Activated CD4-positive, alpha-beta T cell treated with anti-CD3 and anti-CD28 coated beads, Interleukin-2, amount 10 ng/mL, durations not matched to agents 24 days and 14 days (primary cell): ENCODE measurements at places on chromosomes 7 and 10.

DNA sequence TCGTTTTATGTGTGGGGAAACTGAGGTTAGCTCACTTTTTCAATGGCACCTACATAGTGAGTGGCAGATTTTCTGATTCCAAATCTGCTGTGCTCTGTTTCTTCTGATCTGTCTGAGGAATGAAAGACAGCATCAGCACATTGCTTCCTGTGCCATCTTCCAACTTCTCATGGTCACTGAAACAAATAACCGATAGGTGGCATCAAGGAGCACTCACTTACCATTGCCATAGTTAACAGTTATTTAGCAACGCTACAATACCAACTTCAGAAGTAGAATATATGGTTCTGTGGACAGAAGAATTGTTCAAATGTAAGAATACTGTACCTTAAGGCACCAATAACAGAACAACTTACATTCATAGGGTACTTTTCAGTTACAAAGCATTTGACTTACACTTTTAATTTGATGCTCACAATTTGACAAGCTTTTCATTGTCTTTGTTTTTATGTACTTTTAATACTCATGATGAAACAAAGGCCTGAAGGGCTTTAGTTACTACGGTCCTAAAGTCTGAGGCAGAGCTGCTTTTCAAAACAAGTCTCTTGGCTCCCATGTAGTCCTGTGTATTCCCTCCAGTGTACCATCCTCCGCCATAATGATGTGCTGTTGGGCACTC is 228.9 kb upstream of the TCF7L2 start:
- DNase-seq, result peak; percentile 65

- no peak for DNase-seq
These were observed 7.9 kb upstream of the RALA start for GRCh38 chr7:39615350-39615975.

- no peak for DNase-seq
These were observed 190.8 kb downstream of the CCSER2 start for GRCh38 chr10:84519235-84519634.

GRCh38 chr7:116097365-116098009 is 66.9 kb upstream of the TFEC start:
- no peak for DNase-seq

DNA sequence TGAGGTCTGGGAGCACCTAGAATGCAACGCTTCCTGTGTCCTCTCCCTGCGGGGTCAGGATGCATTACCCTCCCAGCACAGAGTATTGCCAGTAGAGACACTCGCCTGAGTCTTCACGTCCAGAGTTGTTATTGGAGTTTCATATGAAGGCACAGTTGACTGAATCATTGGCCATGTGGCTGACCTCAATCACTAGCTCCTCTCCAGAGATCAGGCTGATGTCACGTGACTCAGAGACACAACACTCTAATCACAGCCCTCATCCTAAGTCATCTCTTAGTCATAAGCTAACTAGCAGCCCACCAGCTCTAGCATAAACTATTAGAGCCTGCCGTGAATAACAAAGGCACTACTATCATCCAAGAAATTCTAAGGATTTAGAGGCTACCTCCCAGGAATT is 107.8 kb downstream of the HECW1 start:
- DNase-seq, result no peak

DNA sequence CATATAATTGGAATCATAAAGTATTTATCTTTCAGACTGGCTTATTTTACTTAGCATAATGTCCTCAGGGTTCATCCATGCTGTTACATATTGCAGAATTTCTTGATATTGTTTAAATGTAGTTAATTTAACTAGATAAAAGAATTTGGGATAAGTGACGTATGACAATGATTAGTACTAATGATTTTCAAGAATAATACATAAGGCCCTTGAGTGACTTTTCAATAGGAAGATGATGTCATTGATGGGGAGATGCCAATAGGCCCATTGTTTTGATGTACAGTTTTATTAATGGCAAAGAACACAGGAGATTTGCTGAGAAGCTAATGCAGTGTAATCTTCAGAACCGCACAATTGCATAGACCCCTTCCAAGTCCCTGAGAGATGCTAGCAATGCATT is 537.4 kb upstream of the PHF14 start:
- no peak for DNase-seq

GRCh38 chr7:80981405-80981804 is 62.6 kb upstream of the SEMA3C start:
- no peak for DNase-seq

- no peak for DNase-seq
These were observed 58.5 kb downstream of the BEND7 start for GRCh38 chr10:13470270-13470669.

DNA sequence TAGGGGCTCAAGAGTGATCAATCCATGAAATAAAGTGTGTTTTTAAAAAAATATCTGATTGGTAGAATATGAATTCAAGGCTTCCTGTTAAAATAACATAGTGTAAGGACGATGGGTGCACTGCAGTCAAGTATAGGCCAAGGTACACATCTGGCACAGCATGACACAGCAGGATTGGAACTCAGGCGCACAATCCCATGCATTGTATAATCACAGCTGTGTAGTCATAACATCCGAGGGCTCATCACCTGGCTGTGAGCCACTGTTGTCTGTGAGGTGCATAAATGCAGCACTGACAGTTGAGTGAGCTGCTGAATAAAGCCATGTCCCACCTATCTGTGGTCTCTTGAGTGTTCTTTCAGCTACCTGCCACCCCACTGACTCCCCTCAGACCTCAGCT is 142.3 kb upstream of the HPS1 start:
- DNase-seq, result no peak

DNA sequence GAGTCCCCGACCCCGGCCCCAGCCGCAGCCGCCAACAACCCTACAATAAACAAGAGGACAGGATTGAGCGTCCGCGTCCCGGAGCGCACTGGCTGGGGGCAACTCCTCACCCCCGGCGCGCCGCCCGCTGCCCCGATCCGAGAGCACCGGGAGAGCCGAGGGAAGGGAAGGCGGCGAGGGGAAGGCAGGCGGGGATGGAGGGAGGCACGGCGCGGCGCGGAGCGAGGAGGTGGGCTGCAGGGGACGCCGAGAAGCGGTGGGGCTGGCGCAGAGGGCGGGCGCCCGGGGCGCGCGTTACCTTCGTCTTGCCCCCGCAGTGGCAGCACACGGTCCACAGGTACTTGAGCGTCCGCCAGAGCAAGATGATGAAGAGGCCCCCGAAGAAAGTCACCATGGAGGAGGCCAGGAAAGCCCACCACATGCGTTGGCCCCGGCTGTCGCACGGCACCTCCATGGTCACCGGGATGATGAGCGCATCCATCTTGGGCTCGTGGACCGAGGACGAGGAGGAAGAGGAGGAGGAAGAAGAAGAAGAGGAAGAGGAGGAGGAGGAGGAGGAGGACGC is 559 bp downstream of the KCNMA1 start:
- DNase-seq, result no peak

GRCh38 chr10:33416209-33416608 is 81.7 kb upstream of the NRP1 start:
- DNase-seq, result no peak

GRCh38 chr7:25672496-25672895 is 444.2 kb upstream of the NPVF start:
- DNase-seq, result no peak

GRCh38 chr10:61626209-61626608 is 36.5 kb upstream of the CABCOCO1 start:
- no peak for DNase-seq

DNA sequence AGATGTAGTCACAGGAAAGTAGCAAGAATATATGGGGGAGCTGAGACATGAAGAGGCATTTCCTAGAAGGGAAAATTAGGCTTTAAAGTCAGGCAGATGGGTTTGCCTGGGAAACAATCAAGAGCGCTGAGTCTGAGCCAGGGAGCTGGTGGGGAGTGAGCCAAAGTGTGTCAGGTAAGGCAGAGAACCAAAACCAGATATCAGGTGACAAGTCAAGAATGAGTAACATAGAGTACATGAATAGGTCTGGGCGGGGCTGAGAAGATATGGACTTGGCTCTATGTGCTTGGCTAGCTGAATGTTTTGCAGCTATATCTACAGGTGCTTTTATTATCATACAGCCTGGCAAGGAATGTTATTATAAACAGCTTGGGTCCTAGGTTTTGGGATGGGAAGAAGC is 49.3 kb downstream of the GPR141 start:
- DNase-seq, result no peak

- DNase-seq, result no peak
These were observed 246.7 kb downstream of the GFRA1 start for GRCh38 chr10:116026315-116026714.

- no peak for DNase-seq
These were observed 517.4 kb upstream of the MKI67 start for GRCh38 chr10:128643658-128644057.

GRCh38 chr7:158315326-158315725 is 272.3 kb downstream of the PTPRN2 start:
- DNase-seq, result no peak

DNA sequence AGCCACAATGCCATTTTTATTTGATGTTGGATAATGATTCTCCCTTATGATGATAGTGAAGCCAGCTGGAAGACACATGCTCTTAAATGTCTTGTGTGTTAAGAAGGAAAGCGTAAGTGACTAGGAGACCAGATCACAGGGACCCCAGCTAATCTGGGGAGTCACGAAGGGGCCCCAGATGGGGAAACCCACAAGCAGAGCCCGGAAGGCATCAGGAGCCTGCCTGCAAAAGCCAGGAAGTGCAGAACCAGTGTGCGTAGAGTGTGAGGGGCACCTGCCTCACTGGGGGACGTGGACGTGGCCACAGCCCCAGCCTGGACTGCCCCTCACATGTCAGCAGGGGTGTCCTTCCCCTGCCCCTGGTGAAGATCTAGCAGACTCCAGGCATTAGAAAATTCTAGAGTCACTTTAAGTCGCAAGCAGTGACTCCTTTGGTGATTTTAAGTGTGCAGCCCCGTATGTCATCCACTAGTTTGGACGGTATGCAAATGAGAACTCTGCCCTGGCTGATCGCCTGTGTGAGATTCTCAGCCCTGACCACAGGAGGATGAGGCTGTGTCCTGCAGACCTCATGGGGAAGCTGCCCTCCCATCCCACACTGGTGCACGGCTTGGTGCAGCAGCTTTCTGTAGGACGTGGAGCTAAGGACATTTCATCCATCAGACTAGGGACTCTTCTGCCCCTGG is 243.0 kb downstream of the WDR37 start:
- DNase-seq, result no peak

- no peak for DNase-seq
These were observed 16.9 kb upstream of the TSPAN14 start for GRCh38 chr10:80437227-80437626.

- no peak for DNase-seq
These were observed 904.2 kb upstream of the POT1 start for GRCh38 chr7:125833839-125834238.

DNA sequence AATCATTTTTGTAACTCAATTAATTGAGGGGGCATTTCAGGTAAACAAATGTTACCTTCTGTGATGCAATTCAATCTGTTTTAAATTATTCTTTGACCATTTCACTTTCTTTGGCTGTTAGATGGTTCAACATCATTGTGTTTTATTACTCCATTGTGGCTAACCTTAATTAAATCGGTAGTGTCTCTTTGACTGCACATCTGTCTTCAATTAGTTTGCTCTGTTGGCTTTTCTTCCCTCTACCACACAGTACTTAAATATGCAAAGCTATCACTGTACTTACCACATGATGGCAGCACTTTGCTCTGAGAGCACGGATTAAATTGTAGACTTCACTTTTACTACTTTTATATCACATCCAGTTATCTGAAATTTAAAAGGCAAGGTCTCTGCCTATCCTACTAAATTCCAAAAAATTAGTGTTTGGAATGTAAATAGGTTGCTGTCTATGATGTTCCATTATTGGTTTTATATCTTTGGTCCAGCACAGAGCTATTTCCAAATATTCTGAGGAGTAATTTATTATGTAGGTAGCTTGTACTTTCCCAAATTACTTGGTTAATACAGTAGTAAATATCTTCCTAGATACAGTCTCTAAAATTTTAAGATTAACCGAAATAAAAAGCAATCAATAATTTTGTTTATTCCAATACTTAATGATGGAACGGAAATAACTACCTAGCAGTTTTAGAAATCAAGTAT is 352.0 kb downstream of the PCLO start:
- DNase-seq, result no peak

- no peak for DNase-seq
These were observed 207.6 kb downstream of the SKIDA1 start for GRCh38 chr10:21317902-21318301.

- DNase-seq, result no peak
These were observed 573.4 kb upstream of the IGFBP3 start for GRCh38 chr7:46494441-46494840.

DNA sequence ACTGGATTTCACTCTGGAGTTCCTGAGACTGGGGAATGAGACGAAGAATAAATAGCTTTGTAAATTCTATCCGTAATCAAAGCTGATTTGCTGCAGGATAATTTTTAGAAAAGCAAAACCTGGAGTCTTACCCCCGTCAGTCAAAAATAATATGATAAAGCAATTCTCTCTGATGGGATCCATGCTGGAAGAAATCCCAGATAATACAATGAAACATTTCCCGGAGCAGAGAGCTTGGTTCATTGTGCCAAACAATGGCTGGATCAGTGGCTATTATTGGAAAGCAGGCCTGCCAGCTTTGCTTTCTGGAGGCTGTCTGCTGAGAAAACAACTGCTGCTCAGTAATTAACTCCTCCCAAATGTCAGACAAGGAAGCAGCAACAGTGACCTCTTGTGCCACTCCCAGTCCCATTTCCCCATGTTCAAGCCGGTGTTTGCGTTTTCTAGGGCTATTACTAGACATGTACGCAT is 609.4 kb upstream of the PCDH15 start:
- no peak for DNase-seq

DNA sequence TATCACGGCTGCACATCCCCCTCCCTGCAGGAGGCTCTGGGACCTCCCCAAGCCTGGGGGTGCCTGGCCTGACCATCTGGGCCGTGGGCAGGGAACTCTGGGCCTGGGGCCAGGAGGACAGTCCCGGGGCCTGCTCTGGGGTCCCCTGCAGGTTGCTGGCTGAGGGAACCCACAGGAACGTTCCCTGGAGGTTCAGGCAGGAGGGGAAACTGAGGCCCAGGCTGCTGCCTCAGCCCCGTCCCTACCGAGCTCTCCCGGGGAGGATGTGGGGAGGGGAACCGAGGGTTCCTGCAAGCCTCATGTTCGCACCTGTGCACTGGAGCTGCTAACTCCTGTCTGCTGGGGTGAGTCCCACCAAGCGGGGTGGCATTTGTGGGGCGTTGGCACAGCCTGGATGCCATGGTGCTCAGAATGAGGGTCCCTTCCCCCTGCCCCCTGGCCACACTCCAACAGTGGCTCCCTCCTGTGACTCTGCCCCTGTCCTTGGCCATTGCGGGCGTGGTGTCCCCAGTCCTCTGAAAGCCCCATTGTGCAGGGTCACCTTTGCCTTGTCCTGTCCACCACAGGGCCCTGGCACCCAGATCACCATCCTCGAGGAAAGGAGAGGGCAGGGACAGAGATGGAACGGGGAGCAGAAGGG is 9.4 kb downstream of the ELFN1 start:
- DNase-seq, result no peak
